ENCODE measurements at places on chromosomes 4 and X.

DNA sequence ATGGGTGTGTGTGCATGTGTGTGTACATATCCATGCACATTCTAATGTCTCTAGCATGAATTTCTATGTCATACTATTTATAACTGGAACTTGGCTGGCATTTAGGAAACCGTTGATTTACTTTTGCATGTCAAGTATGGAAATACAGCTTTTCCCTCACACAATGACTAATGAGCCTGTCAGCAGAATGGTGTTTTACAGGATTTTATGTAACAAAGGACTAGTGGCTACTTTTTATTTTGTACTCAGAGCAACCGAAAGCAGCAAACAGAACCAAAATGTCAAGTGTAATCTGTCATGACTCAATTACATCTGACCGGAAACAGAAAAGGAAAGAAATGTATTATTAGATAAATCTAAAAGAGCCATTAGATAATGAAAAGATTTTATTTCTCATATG lies 1911.5 kb upstream of the AGA start:
- DNase-seq: no peak

DNA sequence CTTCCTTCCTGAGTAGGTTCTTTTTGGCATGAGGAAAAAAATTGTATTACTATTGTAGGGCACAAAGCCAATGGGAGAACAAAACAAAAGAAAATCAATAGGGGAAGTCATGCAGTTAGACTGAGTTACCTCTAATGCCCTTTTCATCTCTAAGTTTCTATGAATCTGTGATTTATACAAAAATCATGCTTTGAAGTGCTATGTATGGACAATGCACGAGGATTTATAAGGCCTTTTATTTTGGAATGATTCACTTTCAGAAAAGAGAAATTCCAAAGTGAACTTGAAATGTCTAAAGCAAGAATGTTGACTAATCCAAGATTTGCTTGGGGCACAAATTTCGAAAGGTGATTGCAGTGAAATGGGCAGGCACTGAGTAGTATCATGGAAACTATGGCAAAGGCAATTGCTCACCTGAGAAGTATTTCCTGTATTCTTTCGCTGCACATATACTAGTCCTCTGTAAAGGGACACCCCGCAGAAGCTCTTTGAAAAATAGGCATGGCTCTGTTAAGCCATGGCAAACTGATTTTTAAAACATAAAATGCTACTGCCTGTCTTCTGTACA lies 52.8 kb downstream of the ADGRG4 start:
- no peak for DNase-seq

DNA sequence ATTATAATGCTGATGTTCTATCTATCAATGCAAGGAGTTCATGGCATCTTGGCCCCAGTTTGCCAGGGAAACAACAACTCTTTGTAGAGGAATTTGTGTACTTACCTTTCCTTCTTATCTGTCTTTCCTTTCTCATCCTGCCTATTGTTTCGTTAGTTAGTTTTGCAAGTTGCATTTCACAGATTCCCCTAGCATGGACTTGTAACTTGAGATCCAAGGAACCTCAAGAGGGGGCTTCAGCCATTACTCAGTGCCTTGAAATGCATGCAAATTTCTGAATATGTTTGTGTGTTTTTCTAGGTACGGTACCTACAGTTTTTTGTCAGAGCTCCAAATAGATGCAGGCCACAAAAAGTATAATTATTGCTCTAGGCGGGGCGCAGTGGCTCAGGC lies 203.6 kb downstream of the LDB2 start:
- DNase-seq: no peak

GRCh38 chr4:108922191-108922590 lies 159.3 kb upstream of the ETNPPL start:
- no peak for DNase-seq

GRCh38 chr4:78512357-78512920 lies 39.1 kb upstream of the ANXA3 start:
- DNase-seq: no peak

- no peak for DNase-seq
Observed at GRCh38 chrX:49656533-49656932, 39.3 kb downstream of the PAGE1 start.

DNA sequence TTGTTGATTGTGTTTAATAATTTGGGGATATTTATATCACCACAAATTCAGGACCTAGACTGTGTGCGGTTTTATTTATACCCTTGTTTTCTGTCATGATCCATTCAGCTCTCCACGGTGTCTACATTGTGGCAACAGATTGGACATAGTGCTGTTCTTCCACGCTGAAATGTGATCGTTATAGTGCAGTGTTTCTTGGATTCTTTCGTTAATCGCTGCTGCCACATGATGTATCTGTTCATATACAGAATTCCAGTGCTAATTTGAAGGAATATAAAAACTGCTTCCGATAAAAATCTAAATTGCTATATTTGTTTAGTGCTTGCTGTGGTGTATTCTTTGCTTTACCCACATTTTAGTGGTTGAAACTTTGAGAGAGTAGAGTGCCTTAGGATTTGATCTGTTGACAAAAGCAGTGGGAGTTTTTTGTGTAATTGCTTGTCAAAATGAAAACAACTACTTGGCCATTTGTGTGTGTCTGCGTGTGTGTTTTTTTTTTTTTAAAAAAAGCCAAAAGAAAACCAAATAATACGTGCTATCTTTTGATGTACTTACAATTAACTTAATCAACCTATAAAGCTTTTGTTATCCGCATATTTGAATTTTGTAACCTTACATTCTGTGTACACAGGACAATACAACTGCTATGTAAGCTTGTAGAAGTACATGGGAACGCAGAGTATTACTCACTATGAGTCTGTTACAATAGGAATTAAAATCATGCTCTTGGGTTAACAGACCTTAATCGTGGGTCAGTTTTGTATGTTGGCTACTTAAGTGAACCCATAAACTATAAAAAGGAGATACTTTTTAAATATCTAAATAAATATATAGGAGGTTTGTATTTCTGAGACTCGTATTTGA lies 353.3 kb downstream of the ARHGAP24 start:
- DNase-seq: no peak

- DNase-seq: no peak
Observed at GRCh38 chr4:6907658-6908191, 1.9 kb upstream of the TBC1D14 start.

GRCh38 chr4:13516315-13516860 lies 27.9 kb downstream of the NKX3-2 start:
- DNase-seq: no peak

DNA sequence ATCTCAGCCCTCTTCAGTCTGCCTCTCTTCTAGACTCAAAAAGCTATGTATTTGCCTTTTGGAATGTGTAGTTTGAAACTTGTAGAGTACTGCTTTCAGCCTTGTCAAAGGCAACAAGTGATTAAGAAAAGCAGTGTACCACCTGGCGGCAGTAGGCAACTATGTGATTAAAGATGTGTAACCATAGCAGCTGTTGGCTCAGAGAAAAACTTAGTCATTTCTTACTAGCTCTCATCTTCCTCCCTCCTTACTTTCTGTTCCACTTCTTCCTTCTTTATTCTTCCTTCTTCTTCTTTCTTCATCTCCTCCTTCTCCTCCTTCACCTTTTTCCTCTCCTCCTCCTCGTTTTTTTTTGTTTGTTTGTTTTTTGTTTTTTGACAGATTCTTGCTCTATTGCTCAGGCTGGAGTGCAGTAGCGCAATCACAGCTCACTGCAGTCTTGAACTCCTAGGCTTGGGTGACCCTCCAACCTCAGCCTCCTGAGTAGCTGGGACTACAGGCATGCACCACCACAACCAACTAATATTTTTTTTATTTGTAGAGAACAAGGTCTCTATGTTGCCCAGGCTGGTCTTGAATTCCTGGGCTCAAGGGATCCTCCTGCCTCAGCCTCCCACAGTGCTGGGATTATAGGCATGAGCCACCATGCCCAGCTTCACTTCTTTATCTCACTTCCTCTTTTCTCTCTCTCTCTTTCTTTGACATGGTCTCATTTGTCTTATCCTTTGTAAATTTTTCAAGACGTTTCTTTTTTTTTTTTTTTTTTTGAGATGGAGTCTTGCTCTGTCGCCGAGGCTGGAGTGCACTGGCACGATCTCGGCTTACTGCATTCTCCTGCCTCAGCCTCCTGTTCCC lies 32.6 kb downstream of the ABHD18 start:
- no peak for DNase-seq

All from stimulated activated CD8-positive, alpha-beta memory T cell treated with anti-CD3 and anti-CD28 coated beads, Interleukin-2, amount 100 ng/mL, for 1 hour (primary cell).